ENCODE measurements at places on chromosomes 3 and 15.

GRCh38 chr15:33675246-33675645 lies 293.1 kb upstream of the CHRM5 start:
- no peak for DNase-seq

DNA sequence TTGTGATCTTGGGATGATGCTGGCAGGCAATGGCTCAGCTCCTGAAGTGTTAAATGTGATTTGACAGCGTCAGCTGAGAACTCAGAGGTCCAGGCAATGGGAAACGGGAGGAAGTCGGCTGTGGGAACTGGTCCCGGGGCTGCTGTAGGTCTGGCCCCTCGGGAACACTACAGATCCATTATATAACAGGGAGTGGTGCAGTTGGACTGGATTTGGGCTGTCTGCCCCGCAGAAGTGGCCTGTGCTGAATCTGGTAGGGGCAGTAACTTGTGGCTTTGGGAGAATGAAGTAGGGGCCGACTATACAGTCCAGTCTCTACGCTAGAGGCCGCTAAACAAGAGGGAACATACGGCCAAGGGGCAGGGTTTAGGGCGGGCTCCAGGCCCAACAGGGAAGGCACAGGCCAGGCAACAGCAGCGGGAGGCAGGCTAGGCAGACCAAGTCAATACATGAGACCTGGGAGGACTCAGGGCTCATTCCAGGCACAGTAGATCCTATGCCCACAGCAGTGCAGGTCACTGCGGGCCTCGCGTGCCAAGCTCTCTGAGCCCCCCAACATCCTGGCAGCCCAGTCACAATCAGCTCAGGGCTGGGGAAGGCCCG lies 20.3 kb upstream of the IL16 start:
- DNase-seq, result no peak

- no peak for DNase-seq
Measured at GRCh38 chr3:182094321-182094720, 382.6 kb downstream of the SOX2 start.

GRCh38 chr3:76107935-76108570 lies 322.7 kb upstream of the ZNF717 start:
- DNase-seq, result no peak

DNA sequence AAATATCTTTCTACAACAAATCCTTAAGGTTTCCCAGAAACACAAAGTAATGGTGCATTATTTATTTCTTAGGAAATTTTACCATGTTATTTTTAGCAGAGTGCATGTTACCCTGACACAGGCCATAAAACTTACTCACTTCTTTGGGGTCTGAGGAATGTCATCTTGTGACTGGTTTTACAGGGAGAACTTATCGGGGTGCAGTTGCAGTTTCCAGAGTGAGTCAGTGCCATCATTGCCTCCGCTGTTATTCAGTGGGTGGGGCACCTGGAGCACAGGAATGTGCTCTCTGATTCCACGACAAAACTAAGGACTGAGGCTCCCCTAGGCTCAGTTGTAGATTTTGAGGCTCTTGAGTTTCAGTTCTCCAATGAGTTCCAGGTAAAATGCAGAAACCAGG lies 11.1 kb upstream of the GREM1 start:
- DNase-seq, result no peak

Data from DMS79 (cell line).